ENCODE measurements at places on chromosomes 7 and 10.

- no peak for DNase-seq
These were observed 13.2 kb upstream of the ABCB5 start for GRCh38 chr7:20602306-20602705.

DNA sequence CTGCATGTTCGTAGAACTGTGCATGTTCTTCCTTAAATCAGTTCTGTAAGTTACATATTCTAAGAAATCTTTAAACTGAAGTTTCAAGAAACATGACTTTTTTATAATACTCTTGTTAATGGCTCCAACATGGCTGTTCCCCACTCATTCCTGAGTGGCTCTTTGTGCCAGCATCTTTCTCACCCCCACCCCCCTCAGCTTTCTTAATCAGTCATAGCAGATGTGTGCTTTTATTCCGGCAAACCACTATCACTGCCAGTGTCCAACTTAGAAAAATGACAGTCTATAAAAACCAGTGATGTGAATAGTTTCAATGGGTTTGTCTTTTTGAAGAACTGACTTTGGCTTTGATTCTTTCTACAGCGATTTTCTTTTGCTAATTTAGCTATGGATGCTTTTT lies 37.6 kb downstream of the PITRM1 start:
- no peak for DNase-seq

GRCh38 chr7:106893591-106893990 lies 28.5 kb downstream of the PIK3CG start:
- DNase-seq = no peak

- DNase-seq = no peak
These were observed 255.4 kb downstream of the ARHGAP21 start for GRCh38 chr10:24468281-24468751.

GRCh38 chr7:106623853-106624252 lies 37.1 kb downstream of the CCDC71L start:
- no peak for DNase-seq

DNA sequence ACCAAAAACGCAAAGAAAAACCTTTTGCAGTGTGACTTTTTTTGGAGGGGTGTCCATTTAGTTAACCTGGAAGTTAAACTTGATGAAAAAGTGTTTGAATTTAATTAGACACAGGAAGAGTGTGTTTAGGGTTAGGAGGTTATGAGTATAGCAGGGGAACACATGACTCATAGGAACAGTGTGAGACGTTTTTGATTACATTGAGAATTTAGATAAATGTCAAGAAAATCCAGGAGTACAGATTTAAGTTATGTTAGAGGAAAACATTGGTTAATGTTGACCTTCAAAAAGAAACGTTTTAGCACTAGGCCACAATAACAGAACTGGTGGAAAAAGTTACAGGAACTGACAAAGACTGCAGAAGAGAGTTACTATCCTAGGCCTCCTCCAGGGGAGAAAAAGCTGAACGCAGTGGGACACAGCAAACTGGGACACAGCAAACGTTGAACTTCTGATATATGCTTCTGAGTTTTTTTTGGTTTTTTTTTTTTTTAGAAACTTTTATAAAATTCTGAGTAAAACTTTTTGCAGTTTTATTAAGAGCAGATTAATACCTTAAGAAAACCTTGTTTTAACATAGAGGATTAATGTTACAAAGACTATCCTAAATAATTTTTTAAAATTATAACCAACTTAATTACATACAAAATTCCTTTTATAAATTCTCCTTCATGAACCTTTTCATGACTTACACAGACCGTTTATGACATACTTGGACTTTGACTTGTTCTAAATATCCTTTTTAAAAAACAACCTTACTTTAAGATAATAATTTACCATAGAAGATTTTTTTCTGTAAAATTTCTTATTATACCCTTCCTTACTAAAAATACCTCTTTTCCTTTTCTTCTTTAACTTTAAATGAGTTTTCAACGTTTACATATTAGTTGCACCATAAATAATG lies 22.2 kb downstream of the LANCL2 start:
- no peak for DNase-seq

DNA sequence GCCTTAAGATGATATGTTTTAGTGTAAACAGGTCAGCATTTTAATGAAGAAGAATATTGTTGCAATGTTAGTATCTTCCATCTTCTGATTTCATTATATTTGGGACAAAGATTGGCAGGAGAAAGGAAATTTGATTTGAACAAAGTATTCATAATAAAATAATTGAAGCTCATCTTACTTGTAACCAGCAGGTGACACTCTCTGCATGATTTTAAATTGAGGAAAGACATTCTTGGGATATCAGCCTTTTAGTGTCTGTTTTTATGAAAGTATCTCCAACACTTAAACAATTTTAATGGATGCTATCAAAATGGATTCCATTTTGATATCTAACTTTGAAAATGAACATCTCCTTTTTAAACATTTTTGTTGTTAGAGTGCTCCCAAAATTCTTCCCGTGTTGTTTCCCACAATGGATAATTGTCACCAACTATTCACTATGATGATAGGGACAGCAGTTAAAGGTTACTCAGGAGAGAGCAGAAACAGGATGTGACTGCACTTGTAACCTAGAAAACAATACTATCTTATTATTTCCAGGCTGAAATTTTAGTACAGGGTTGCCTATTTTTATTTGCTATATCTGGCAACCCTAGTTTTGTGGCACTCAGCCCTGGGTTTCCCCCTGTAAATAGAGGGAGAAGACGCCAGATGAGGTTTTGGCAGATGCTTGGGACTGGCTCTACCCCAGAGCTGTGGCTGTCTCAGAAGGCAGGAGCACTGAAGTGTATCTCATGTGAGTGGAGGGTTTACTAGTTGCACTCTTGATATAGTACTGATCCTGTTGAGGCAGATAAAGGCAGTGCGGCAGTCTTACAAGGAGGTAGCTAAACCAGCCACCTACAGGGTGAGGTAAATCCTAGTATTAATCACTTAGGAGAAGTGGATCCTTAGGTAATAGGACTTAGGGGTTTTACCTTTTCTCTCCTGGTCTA lies 31.0 kb upstream of the ABCB4 start:
- no peak for DNase-seq

DNA sequence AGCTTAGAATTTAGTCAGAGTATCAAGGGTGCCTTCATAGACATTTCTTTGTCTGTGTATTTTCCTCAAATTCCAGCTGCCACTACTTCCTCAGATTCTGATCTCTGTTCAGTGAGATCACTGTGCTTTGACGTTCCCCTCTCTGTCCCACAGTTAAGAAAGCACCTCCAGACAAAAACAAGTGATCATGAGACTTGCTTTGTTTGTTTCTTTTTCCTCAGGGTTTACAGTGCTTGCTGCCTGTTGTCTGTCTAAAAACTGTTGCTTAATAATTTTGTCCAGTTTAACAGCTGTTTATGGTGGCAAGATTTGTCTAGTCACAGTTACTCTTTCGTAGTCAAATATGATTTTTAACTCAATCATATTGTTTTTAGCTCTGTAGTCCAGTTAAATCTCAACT lies 29.1 kb downstream of the TRUB1 start:
- DNase-seq = no peak

DNA sequence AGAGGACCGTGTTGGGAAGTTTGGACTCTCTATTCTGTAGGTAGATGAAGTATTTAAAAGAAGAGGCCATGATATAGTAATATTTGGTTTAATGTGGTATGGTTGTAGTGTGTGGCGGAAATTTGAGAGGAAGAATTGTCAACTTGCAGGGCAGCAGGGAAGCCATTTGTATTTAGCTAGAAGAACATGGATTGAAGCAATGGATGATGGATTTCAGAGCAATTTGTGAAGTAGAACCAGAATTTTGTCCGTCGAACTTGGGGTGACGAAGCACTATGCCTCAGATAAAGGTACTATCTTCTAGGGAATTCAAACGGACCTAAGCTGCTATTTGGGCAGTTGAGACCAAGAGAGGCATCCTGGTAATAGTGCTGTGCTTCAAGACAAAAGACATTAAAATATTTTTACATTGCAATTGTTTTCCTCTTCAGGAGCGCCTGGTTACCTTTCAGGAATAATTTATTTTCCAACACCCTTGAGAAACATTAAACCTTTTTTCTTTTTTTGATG lies 615 bp upstream of the WBP1L start:
- DNase-seq = no peak

- no peak for DNase-seq
These were observed 185.7 kb upstream of the AUTS2 start for GRCh38 chr7:69412331-69413146.

DNA sequence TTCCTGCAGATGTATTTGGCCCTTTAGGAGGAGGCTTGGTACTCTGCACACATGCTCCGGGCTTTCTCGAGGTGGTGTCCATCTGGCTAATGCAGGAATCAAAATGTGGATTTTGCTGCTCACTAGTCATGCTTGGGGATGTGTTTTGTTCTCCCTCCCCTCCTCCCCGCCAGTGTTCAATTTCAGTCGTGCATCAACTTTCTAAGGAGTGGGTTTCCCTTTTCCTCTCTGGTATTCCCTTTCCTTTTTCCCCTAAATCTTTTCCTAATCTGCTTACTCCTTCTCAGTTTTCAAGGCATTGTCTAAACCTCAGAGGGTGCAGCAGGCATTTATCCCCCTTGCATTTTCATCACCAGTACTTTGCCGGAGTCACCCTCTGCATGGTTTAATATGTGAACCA lies 201.8 kb downstream of the CCDC3 start:
- no peak for DNase-seq

GRCh38 chr10:119919826-119920225 lies 27.3 kb downstream of the SEC23IP start:
- DNase-seq = no peak

DNA sequence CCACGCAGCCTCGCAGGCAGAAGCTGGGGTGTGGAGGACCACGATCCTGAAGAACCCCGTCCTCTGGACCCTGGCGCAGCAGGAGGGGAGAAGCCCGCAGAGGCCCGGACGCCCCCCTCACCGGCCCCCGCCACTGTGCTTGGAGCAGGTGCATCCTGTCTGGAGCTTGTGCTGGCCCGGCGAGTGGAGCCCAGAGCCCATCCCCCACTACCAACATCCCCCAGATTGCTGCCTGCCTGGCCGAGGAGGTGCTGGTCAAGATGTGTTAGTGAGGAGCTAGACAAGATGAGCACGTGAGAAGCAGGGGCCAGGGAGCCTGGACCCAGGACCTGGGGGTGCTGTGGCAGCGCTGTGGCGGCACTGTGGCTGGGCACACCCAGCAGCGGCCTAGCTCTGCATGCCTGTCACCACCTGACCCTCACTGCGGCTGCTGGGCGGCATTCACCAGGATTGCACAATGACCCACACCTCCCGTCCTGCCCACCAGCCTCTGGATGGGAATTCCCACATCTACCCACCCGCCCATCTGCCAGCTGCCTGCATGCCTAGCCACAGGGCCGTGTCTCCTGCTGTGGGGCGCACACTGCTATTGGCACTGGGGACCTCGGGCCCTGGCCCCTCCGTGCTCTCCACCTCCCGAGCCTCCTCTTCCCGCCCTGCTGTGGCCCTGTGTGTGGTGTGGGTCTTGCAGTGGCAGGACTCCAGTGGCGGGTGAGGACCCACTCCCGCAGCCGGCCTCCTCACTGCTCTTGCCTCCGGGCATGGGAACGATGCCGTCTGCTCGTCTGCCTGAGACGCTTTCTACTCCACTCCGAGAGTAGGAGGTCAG lies 11.8 kb downstream of the GPR146 start:
- no peak for DNase-seq

GRCh38 chr10:30784897-30785605 lies 155.5 kb upstream of the LYZL2 start:
- DNase-seq = peak; percentile 51

DNA sequence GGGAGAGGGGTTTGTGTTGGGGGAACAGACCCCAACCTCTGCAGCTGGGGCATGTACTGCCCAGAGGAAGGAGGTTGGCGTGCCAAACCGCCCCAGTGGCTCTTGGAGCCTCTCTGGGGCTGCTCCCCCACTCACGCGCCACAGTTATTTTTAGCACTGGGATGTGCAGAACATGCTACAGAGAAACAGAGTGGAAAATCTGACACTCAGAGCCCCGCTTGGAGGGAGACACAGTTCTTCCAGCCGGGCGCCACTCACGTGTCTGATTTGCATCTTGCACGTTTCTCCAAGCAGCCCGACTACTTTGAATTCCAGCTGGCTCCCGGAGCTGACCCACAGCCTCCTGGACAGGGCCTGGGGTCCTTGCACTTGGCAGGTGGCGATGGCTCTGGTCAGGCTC lies 182.0 kb downstream of the RPS24 start:
- no peak for DNase-seq

GRCh38 chr10:77002872-77003271 lies 634.7 kb downstream of the KCNMA1 start:
- DNase-seq = no peak

GRCh38 chr7:117659531-117660011 lies 179.7 kb downstream of the CFTR start:
- DNase-seq = no peak

Measured in NCI-H1105 (cell line).